ENCODE measurements at places on chromosomes 2 and 18. TPM values are rescaled to one million over a fixed set of nuclear protein-coding genes. Genes with fewer than 3 reads are reported as not detected.

Gene LBH
- total RNA-seq, result 127 TPM

Gene CHN1
- 3.0 TPM for total RNA-seq

Gene ADGRF3
- total RNA-seq, result 4.8 TPM

Gene GRP
- not detected for total RNA-seq

Gene TXNDC2
- not detected for total RNA-seq

Gene CYP1B1
- 3.6 TPM for total RNA-seq

Gene MEP1B
- not detected for total RNA-seq

Gene LYPD6B
- total RNA-seq, result not detected

Gene CHRNA1
- total RNA-seq, result not detected

Gene MAL
- total RNA-seq, result 54.0 TPM
